ENCODE measurements at places on chromosomes 12 and 14.
A peak's percentile ranks its signal among the peaks of the same experiment; 100 is the strongest.

- DNase-seq = peak; percentile 49
Measured at GRCh38 chr12:2244013-2244861, 191.4 kb downstream of the CACNA1C start.

- peak; percentile 83 for DNase-seq
Measured at GRCh38 chr14:104976198-104977007, 1.8 kb downstream of the AHNAK2 start.

DNA sequence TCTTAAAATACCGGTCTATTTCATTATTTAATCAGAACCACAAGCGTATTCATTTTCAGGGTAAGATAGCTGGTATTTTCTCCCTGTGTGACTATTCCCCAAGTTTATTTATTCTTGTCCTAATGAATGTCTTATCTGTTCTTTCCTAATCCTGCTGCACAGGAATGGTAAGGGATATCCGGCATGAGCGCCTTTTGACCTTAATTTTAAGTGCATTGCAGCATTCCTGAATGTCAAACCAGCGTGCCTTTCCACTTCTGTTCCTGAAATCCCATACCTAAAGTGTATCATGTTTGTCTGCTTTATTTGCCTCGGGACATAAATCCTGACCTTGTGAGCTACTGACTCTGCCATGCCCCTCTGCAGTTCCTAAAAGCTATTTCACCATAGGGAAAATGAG lies 1713.2 kb upstream of the FLRT2 start:
- no peak for DNase-seq

- peak; percentile 2 for DNase-seq
Measured at GRCh38 chr14:22391908-22392565, 197.0 kb downstream of the DAD1 start.

DNA sequence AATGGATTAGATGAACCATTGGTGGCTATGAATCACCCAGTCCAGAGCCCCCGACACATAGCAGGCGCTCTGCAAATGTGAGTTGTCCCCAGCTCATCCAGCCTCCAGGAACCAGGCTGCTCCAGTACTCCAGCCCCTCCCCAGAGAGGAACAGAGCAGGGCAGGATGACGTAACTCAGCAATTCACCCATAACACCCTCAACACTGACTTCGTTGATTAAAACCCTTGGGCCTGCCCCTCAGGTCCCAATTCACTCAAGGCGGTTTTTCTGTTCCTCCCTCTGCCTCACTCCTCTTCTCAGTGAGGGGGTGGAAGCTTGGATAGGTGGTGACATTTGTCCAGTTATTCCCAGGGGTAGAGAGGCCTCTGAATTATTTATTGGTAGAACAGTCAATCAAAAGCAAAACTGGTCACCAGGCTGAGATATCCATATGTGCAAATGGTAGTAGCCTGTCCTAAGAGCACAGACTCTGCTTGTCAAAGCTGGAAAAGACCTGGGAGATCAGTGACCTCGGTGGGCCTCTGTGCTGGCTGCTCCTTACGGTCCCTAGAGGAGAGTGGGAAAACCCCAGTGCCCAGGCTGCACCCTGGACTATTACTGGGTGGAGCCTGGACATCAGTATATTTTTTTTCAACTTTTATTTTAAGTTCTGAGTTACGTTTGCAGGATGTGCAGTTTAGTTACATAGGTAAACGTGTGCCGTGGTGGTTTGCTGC lies 97.0 kb downstream of the CMKLR1 start:
- no peak for DNase-seq

- no peak for DNase-seq
Measured at GRCh38 chr14:54465654-54466053, 23.1 kb downstream of the GMFB start.

- DNase-seq = no peak
Measured at GRCh38 chr12:19666070-19666469, 226.8 kb downstream of the AEBP2 start.

- no peak for DNase-seq
Measured at GRCh38 chr12:40181490-40181889, 43.3 kb upstream of the LRRK2 start.

DNA sequence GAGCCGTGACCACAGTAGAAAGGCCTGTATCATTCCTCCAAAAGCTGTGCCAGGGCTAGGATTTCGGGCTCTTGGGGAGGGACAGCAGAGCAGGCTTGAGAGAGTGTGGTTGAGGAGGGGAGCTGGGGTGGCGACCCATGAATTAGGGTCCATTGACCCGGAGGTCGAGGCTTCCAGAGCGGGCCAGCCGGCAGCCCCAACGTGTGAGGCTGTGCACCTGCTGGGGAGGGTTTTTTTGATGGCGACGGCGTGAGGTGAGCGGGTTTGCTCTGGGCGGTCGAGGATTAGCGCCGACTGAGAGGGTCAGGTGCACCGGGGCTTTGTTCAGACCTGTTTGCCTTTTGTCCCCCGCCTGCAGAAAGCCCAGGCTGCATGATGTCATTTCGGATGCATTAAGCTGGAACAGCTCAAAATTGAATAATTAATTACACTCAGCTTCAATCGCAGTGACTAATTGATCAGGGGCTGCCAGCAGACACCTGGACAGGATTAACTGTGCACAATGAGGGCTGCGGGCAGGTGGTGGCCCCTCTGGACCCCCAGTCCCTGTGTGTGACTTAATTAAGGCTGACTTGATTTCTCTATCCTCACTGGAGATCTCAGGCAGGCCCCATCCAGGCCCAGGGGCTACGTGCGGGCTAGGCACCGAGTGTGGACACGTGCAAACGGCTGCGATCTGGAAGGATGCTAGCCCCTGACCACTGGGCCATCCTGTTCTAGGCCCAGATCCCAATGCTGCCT lies 42.1 kb upstream of the MEG3 start:
- DNase-seq = peak; percentile 92

Data from DMS79 (cell line).